Right atrium auricular region (tissue), 2 donors: ENCODE measurements at places on chromosomes 3 and 15. TPM values are rescaled to one million over a fixed set of nuclear protein-coding genes. Genes with fewer than 3 reads are reported as not detected.

Gene DCLK3
- total RNA-seq: 0.15 TPM

GRCh38 chr3:117893638-117894037, 1141.0 kb downstream of the IGSF11 start:
- DNase-seq: no peak

Gene USP13
- total RNA-seq: 89.7 TPM

DNA sequence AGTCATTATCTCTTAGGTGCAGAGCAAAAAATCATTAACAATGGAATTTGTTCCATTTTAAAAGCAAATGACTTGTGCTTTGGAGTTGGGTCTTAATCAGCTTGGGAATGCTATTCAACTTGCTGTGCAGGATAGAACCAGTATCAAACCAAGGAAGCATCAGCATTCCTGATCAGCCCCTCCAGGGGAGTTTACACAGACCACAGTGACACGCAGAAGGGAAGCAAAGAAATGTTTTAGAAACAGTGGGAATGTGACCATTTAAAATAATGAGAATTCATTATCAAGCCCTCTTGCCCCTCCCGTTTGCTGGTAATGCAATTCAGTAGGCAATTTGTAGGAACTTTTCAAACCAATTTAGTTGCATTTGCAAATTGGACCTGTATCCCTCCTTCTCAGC, 155.1 kb downstream of the LRTM1 start:
- DNase-seq: no peak

DNA sequence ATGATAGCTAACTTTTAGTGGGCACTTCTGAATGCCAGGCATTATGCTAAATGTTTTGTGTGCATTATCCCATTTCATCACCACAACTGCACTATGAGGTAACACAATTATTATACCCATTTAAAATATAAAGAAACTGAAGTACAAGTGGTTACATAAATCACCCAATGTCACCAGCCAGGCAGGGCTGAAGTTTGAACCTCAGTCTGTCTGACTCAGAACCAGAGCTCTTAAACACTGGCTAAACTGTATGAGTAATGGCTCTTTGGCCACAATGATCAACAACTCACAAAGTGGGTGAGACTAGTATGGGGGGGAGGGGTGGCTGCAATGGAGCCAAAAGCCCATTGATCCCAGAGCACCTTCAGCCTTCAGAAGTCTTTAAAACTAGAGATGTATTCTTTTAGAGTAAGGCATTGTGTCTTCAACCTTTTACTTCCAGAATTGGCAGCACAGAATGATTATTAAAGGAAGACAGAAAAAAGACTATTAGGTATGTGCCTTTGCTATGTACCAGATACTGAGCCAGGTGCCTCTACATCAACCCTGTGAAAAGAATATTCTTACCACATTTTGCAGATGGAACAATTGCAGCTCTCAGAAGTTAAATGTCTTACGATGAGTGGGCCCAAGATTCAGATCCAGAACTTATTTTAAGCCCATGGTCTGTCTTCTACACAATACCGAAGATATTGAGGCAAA, 166.9 kb downstream of the UACA start:
- peak; percentile 1 for DNase-seq

Gene ZMYND10
- total RNA-seq: 0.31 TPM

DNA sequence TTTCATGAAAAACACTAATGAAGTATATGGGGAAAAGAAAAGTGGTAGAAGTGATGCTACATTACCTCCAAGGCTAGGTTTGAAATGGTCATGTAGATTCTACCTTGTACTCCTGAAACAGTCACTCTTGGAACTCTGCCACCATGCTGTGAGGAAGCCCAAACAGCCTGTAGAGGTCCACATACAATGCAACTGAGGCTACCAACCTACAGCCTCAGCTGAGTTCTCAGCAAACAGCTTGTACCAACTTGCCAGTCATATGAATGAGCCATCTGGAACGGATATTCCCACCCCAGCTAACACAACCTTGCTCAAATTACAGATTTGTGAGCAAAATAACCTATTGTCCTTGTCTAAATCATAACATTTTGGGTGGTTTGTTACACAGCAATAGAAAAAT, 193.5 kb downstream of the ULK4 start:
- no peak for DNase-seq

- DNase-seq: no peak
These were observed 16.1 kb upstream of the ATP8B4 start for GRCh38 chr15:50135031-50135551.

GRCh38 chr3:180062771-180063170, 26.0 kb upstream of the PEX5L start:
- no peak for DNase-seq

- no peak for DNase-seq
These were observed 21.4 kb upstream of the DPH6 start for GRCh38 chr15:35567392-35567791.
